ENCODE measurements at places on chromosomes 4 and X.
A peak's percentile ranks its signal among the peaks of the same experiment; 100 is the strongest.

GRCh38 chr4:6647582-6648230, 7.2 kb downstream of the MRFAP1 start:
- no peak for DNase-seq

GRCh38 chr4:77927991-77928925, 65.6 kb downstream of the MRPL1 start:
- DNase-seq, result no peak

DNA sequence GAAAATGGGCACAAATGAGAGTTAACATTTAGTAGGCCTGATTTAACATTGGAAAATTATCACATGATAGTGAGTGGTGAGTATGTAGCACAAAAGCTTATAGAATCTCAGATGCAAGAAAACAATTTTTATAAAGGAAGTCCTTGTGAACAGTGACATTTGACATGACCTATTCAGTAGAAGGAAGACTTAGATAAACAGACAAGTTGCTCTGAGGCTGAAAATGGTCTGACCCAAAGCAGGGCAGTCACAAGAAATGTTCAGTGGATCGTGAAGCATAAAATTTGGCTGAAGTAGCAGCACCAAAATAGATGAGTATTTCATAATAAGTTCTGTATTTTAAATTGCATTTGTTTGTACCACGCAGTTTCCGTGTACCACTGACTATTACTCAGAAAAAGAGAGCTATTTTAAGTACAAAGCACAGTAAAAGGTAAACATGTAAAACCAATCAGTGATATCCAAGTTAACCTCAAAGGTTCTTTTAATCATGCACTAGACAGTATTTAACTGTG, 605.7 kb upstream of the PABPC4L start:
- no peak for DNase-seq

GRCh38 chrX:101287402-101287801, 3.7 kb downstream of the TAF7L start:
- DNase-seq, result peak; percentile 65

DNA sequence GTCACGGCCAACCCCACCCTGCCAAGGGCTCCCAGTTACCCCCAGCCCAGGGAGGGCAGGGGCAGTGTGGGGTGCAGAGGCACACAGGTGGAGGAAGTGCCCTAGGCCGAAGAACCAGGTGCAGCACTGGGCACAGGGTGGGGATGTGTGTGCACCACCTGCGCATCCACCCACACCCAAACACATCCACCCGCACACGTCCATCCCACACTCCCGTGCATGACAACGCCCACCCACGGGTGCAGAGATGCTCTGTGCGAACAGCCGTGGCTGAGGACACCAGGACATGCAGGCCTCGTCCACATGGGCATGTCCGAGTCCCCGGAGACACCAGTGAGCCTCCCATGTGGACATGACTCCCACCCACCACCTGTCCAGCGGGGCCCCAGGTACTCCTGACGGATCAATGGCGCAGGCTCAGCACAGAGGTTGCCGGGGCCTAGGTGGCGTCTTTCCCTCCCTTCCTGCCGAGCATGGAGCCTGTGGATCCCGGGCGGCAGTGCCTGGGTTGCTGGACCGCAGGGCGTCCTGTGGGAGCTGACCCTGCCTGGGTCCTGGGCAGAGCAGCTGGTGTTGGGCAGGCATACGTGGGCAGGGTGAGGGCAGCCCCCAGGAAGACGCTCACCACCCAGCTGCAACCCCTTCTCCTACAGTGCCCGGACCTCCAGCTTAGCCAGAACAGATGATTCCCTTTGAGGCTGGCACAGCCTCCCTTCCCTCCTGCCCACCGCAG, 19.6 kb downstream of the CTBP1 start:
- DNase-seq, result no peak

All from hematopoietic multipotent progenitor cell treated with erythropoietin and hydrocortisone succinate and interleukin-3 and kit ligand, for 6 days (in vitro differentiated cells).